ENCODE measurements at places on chromosomes 16 and 17. TPM values are rescaled to one million over a fixed set of nuclear protein-coding genes. Genes with fewer than 3 reads are reported as not detected.

DNA sequence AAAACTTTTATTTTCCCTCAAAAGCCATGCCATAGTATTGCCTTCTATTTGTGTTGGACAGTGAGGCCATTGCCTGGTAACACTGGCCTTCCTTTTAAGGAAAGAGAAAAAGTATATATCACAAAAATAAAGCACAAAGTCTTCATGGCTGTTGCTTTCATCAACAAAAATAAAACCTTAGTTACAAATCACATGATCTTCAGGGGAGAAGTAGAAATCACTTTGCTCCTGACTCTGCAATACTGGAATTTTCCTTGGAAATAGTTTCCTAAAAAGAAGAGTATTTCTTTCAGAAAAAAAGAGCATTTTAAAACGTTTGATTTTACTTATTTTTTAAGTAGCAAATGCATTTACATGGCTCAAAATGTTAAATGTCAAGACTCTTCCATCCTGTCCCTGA lies 41.9 kb downstream of the FAM20A start:
- DNase-seq, result no peak

- no peak for DNase-seq
Measured at GRCh38 chr16:3046641-3047386, 453 bp downstream of the MMP25 start.

GRCh38 chr17:13638855-13639458 lies 37.2 kb upstream of the HS3ST3A1 start:
- DNase-seq, result no peak

- peak; percentile 55 for DNase-seq
Measured at GRCh38 chr17:7579001-7579833, at the start of gene CD68. Gene CD68 (plus strand): TSS chr17:7579638. CDS start chr17:7579678, 40 bp downstream.

DNA sequence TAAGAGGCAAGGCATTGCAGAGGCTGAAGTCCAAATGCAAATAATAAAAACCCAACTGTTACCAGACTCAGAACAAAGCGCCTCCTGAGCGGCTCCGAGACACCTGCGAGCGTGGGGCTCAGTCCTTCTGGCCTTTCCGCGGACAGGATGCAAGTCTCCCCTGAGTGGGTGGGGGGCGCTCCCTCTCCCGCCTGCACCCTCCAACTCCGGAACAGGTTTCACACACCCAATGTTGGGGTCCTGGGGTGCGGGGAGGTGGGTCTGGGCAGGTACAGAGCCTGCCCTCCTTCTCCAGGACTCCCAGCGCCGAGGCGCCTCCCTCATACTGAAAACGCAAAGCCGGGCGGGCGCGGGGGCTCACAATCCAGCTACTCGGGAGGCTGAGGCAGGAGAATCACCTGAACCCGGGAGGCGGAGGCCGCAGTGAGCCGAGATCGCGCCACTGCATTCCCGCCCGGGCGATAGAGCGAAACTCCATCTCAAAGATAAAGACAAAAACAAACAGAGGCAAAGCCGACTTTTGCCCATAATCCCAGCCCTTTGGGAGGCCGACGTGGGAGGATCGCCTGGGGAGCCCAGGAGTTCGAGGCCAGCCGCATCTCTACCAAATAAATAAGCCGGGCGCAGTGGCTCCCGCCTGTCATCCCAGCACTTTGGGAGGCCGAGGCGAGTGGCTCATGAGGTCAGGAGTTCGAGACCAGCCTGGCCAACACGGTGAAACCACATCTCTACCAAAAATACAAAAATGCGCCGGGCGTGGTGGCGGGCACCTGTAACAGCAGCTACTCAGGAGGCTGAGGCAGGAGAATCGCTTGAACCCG lies 893 bp downstream of the GINS2 start:
- DNase-seq, result no peak

GRCh38 chr17:77841742-77842527 lies 116.6 kb upstream of the TNRC6C start:
- DNase-seq, result no peak

GRCh38 chr16:89099905-89100304 lies 6.3 kb downstream of the ACSF3 start:
- DNase-seq, result peak; percentile 89

DNA sequence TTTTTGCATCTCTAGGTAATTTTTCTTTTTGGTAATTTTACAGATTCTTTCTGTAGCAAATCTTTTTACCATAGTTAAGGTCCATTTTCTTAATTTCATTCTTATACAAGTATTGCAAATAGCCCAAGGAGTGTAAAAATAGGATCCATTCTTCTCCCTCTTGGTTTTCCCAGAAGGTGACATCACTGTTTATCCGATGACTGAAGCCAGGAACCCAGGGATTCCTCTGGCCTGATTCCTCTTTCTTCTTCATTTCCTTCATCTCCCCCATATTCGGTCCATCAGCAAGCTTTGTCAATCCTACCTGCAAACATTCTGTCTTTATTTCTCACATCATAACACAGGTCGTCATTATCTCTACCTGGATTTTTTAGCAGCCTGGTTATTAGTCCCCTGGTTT lies 5.3 kb downstream of the RBBP6 start:
- no peak for DNase-seq

GRCh38 chr16:86322283-86322682 lies 188.0 kb upstream of the FOXF1 start:
- no peak for DNase-seq

- DNase-seq, result peak; percentile 42
Measured at GRCh38 chr17:16915752-16916556, 56.0 kb downstream of the TNFRSF13B start.

DNA sequence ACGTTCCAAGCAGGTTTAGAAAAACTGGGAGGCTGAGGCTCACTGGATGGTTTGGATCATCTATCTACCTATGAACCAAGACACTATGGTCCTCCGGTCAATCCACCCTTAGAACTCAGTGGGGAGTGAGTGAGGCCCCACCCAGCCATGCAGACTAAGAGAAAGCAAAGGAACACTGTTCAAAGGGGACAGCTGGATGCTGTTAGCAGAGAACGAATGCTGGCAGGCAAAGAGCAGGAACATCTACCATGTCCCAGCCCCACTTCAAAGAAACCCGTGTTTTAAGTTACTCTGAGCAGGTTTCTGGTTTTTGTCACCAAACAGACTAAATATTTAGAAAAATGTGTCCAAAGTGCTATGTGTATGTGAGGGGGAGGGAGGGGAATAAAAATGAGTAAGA lies 183.4 kb upstream of the XYLT1 start:
- DNase-seq, result no peak

DNA sequence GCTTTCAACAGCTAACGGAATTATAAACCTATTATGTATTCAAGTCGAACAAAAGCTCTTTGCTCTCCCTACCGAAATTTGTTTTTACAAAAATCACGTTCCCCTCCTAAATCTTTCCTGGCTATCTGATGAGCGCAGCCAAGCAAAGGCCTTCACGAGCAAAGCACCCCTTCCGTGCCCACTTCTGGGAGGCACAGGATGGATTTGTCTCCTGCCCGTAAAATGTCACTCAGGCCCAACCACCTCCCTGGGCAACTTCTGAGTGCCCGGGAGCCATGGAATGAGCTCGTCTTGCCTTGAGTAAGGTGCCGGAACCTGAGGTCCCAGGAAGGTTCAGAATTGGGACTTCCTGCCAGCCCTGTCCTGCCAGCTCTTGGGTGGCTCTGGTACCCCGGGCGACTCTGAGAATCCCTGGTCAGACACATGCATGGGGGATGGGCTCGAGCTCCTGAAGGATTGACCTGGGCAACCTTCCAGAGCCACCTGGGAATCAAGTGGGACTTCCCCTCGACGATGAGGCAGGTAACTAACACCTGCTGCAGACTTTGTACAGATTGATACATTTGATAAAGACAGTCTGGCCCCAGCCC lies 19.8 kb downstream of the SLC7A5 start:
- DNase-seq, result no peak

- no peak for DNase-seq
Measured at GRCh38 chr17:57619061-57619937, 125.8 kb downstream of the CCDC182 start.

- no peak for DNase-seq
Measured at GRCh38 chr16:77585379-77586251, 136.7 kb upstream of the NUDT7 start.

GRCh38 chr16:12063435-12063834 lies 86.9 kb downstream of the SNX29 start:
- DNase-seq, result no peak

DNA sequence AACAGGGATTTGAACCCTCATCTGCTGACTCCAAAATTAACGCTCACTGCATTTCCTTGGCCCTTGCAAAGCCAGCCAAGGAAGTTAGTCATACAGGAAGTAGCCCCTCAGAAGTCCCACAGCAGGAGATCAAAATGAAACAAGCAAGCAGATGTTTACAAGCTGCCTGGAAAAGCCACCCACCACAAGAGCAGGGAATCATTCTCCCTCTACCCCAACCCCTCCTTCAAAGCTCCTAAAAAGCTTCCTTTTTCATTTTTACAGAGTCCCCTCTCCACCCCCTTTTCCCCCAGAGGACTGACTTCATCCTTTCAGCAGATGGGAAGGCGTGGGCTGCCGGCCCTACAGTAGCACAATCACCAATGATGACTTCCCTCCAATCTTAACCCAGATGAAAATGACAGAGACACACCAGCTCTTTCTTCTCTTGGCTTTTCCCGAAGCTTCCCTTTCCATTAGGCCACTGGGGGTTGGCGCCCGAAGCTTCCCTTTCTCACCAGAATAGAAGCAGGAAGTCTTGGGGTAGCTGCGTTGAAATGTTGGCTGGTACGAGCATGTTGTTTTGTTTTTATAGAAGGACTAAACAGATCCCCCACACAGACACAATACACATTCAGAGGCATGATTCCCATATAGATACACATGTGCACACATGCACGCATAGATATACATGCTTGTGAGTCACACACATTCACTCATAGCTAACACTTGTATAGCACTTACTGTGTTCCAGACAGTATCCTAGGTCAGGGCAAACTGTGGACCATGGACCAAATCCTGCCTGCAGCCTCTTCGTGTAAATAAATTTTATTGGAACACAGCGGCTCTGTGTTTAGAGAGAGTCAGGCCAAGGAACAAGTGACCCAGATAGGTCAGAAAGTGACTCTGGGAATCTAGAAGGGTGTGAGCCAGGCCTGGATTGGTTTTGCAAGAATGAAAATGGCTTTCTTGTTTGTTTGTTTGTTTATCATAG lies 17.4 kb downstream of the ITPRIPL2 start:
- DNase-seq, result no peak

DNA sequence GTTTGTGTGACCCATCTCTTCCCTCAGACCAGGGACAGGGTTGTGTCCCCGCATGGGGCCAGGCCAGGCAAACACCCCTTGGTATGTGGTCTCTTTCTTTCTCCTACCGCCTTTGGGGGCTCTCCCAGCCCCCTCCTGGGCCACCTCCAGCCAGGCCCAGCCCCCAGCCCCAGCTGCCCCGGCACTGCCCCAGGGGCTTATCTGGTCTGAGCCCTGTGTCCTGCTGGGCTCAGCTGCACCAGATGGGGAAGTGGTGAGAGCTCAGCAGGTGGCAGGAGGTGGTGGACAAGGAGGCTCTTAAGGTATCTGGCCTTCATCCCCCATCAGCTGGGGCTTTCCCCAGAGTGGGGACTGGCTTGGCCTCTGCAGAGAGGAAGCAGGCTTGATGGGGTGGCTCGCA lies 8.7 kb downstream of the ADAM11 start:
- DNase-seq, result no peak

GRCh38 chr17:43671031-43671692 lies 9.4 kb upstream of the MEOX1 start:
- DNase-seq, result no peak

GRCh38 chr16:9374061-9374460 lies 282.6 kb downstream of the HAPSTR1 start:
- no peak for DNase-seq

DNA sequence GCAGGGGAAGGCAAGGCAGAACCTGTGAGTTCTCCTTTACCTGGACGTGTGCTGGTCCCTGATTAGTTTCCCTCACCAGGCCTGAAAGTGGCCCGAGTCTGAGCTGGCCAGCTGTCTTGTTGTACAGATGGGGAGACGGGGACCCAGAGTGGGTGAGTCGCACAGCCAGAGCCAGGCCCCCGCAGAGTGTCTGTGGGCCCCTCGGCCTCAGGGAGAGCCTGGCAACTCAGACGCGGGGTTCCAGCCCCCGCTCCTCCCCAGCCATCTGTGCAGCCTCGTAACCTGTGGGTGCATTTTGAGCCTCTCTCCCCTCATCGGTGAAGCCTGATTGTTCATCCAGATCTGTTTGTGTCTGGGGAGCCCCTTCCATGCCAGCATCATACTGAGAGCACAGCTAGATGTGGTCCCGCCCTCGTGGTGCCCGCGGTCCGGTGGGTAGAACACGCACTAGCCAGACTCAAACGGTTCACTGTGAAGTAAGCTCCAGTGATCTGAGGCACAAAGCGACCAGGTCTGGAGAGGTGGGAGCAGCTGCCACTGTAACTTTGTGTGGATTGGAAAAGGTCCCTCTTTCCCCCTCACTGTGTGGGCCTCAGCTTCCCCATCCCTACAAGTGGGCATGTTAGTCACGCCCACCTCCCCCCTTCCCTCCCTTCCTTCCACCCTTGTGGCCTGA lies 6.0 kb upstream of the NDRG4 start:
- DNase-seq, result no peak

GRCh38 chr17:44266402-44267164 lies 1.4 kb downstream of the SLC4A1 start:
- DNase-seq, result no peak

DNA sequence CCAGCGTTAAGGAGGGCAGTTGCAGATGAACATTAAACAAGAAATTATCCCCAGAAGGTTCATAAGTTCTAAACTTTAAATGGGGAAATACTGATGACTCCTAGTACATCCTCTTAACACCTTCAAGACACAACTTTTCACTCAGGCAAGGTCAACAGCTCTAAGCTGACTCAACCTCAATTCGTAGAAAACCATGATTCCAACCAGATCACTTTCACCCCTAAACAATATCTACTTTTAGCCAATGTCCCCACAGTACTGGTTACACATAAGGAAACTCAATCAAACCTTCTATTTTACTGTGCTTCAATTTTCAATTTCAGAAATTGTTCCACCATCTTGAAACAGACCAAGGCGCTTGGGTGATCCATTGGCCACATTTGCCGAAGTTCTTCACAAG lies 2.3 kb downstream of the CDYL2 start:
- DNase-seq, result no peak

DNA sequence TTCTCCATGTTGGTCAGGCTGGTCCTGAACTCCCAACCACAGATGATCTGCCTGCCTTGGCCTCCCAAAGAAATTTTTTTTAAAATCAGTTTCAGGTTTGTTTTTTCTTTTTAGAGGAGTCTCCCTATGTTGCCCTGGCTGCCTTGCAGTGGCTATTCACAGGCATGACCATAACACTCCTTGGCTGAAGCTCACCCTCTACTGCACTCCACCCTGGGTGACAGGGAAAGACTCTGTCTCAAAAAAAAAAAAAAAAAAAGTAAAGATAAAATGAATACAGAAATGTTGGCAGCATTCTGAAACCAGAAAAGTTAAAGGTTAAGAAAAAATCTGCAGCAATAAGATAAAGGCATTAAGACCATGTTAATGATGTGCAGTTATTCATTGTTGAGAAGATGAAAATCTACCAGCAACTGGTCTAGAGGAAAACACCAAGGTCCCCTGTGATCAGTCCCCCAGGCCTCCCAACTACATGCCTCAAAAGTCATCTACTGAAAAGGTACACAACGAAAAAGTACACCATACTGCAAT lies 15.1 kb downstream of the YWHAE start:
- no peak for DNase-seq

The LRRC75A gene
- 2.1 TPM for polyA plus RNA-seq

The PIRT gene
- polyA plus RNA-seq, result not detected

The CCDC57 gene
- polyA plus RNA-seq, result 28.8 TPM

The ABHD15 gene
- 34.0 TPM for polyA plus RNA-seq

The CORO1A gene
- polyA plus RNA-seq, result 1,680 TPM

The CCL2 gene
- not detected for polyA plus RNA-seq

The SLC16A13 gene
- polyA plus RNA-seq, result 2.6 TPM

The SDF2 gene
- polyA plus RNA-seq, result 112 TPM

The TP53TG3B gene
- not detected for polyA plus RNA-seq

The CCL17 gene
- not detected for polyA plus RNA-seq

The NPIPA5 gene
- not detected for polyA plus RNA-seq

The SYT17 gene
- polyA plus RNA-seq, result not detected

The NKD1 gene
- not detected for polyA plus RNA-seq

The CCL3 gene
- 120 TPM for polyA plus RNA-seq

The TP53TG3D gene
- polyA plus RNA-seq, result not detected

Data from immature natural killer cell (primary cell).